H4 (cell line): ENCODE measurements at places on chromosomes 2 and 18. TPM values are rescaled to one million over a fixed set of nuclear protein-coding genes. Genes with fewer than 3 reads are reported as not detected.

- no peak for DNase-seq
Observed at GRCh38 chr2:181224866-181225265, 232.3 kb upstream of the ITGA4 start.

The NTSR2 gene
- total RNA-seq = not detected in 2 replicates

DNA sequence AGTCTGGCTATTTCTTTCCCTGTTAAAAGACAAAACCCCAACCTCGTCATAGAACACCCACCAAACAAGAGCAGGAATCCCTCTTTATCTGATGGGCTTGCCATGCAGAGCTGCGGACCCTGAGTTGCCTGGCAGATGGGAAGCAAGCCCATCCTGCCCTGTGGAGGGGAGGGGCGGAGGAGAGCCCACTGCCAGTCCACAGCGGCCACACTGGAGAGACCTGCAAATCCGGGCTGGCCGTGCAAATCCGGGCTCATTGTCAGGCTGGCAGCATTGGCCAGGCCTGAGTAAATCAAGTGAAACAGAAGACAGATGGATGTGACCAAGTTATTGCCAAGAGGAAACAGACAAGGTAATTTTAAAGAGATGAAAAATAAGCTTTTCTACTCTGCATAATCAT, 22.0 kb downstream of the MYL12B start:
- DNase-seq = no peak

GRCh38 chr2:229712136-229712535, 2.2 kb downstream of the DNER start:
- DNase-seq = peak; percentile 27

GRCh38 chr2:84832772-84833461, 48.0 kb downstream of the TRABD2A start:
- no peak for DNase-seq

The EVX2 gene
- total RNA-seq = not detected in 2 replicates

The DSC3 gene
- 0.02 TPM in 1 of 2 replicates, not detected in the other for total RNA-seq

DNA sequence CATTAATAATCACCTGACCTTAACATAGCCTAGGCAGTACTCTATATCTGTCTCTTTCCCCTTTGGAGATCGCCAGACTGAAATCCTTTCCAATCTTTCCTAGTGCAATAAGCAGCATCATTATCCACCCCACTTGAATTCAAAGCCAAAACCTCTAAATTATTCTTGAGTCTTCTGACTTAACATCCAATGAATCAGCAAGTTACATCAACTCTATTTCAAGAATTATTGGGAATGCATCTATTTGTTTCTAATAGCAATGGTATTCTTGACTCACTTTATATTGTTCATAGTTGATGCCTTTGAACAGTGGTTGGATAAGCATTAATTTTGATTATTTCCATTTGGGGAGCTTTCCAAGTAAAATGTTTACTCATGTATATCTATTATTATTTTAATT, 144.8 kb downstream of the ZNF804A start:
- DNase-seq = no peak

GRCh38 chr2:142426064-142426463, 295.2 kb upstream of the LRP1B start:
- DNase-seq = no peak

DNA sequence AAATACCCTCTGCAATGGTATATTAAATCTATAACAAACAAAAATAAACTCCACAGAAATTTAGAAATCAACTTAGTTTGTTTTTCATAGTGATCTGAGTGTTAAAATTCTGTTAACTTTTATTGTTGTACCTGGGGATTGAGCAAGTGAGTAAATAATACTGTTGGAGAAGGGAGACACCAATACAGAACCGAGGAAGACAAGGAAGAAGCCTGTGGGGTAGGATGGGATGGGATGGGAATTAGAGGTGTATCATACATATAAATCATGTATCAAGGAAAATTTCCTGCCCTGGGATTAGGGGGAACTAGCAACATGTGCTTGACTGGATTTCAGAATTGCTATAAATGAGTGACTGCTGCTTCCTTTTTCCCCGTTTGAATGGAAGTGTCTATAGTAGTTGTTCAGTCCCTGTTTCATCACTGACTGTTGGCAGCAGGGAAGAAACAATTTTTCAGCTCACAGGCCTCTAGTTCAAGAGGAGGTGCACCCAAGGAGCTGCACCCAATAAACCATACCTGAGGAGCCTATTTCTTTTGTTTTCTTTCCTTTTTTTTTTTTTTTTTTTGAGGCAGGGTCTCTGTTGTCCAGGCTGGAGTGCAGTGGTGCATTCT, 53.1 kb downstream of the SP110 start:
- no peak for DNase-seq

The CLHC1 gene
- total RNA-seq = 0.78 and 4.4 TPM in 2 replicates

GRCh38 chr2:216179015-216179414, 69.9 kb downstream of the XRCC5 start:
- no peak for DNase-seq

GRCh38 chr18:48615566-48616401, 77.0 kb downstream of the CTIF start:
- no peak for DNase-seq

GRCh38 chr2:235146206-235146605, 194.4 kb downstream of the SH3BP4 start:
- no peak for DNase-seq

The INHA gene
- total RNA-seq = 0.35 TPM in 1 of 2 replicates, not detected in the other

GRCh38 chr2:232386740-232387450, 8.3 kb downstream of the ALPP start:
- no peak for DNase-seq

DNA sequence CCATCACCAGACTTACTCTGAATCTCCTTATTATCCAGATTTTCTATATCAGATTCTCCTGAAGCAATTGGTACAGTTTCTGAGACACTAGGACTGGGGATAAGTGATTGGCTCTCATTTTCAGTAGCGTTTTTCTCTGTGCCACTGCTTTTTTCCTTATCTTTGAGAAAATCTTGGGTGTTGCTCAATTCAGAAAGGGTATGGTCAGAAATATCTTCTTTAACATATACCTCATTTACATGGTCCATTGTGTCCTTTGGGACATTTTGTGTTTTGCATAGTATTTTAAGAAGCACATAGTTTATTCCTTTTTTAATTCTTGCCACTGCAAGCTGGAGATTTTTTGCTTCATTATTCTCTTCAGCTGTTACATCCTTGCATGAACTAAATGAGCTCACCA, 56.6 kb upstream of the SCN9A start:
- no peak for DNase-seq

DNA sequence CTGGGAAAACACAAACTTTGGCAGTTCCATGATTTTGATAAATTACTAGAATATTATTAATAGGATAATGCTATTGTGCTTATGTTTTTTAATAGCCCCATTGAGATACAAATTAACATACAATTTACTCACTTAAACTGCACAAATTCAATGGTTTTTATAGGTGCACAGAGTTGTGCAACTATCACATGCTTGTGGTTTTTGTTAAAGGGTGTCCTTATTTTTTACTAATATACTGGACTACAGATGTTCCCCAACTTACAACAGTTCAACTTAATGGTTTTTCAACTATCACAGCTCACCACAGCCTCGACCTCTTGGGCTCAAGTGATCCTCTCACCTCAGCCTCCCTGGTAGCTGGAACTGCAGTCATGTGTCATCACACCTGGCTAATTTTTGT, 76.6 kb downstream of the OSBPL1A start:
- DNase-seq = no peak

DNA sequence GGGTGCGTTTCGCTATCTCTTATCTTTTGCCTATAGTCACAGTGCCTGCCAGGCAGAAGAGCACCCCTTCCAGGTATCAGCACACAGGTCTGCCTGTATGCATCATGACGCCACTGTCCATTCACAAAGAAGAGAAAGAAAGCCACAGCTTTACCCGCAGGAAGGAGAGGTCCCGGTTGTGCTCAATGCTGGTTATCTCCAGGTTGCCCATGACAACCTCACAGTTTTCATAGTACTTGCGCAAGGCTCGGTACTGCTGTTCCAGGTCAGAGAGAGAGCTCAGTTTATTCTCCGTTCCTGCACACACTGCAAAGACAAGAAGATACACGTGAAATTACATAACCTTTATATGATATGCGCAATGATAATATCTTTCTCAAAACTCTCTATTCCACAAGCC, 414.0 kb downstream of the ERBB4 start:
- no peak for DNase-seq

DNA sequence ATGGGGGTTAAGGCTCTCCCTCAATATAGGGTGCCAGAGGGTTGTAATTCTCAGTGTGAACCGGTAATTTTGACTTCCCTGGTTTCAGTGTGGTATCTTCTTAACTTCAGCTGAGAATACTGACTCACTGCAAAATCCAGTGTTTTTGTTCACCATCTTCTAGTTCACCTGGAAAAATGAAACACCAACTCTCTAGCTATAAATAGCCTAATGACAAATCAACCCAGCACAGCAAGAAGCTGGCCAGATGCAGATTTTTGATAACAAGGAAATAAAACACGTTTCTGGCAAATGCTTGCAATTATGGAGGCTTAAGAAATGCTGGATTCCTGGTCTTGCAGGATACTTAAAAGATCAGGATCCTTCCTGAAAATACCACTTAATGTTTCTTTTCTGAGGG, 192.3 kb downstream of the CLIP4 start:
- no peak for DNase-seq

The PLEKHA3 gene
- total RNA-seq = 10.3 and 11.7 TPM in 2 replicates

DNA sequence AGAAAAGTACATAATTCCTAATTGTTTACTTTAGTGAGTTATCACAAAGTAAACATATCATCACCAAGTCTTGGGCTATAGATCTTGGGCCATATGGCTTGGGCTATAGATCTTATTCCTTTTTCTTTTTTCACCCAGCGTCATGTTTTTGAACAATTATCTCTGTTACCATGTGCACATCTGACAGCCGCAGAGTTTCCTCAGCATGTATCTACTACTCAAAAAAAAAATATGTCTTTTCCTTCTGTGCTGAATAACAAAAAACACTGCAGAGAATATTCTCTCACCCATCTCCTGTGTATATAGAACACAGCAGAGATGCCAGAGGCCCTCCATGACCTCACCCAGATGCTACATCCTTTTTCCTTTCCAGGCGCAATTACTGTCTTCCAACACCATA, 76.2 kb upstream of the MYO3B start:
- DNase-seq = no peak

GRCh38 chr18:68735483-68736343, 20.8 kb upstream of the TMX3 start:
- DNase-seq = peak; percentile 72
